Umbilical cord (tissue), 2 donors: ENCODE measurements at places on chromosomes 5 and 9. TPM values are rescaled to one million over a fixed set of nuclear protein-coding genes. Genes with fewer than 3 reads are reported as not detected.

The LCN2 gene
- total RNA-seq: not detected

The RAB3C gene
- 4.6 TPM for total RNA-seq

The LCN15 gene
- 2.2 TPM for total RNA-seq

DNA sequence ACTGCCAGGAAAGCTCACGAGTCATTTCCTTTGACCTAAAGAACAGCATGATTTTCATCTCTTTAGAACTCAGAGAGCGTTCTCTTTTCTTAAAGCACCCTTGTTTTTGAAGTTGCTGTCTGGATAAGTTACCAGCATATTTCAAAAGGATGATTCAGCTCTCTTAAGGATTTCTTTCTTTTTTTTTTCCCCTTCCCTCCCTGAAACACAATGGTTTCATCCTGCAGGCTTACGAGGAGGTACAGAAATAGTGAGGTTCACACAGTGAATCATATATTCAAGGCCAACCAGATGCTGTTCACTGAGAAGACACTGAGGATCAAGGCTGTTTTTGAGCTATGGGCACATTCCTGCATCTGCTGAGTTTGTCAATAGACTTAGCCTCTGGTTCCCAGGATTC, 257.2 kb downstream of the KIF4B start:
- peak; percentile 91 for DNase-seq

DNA sequence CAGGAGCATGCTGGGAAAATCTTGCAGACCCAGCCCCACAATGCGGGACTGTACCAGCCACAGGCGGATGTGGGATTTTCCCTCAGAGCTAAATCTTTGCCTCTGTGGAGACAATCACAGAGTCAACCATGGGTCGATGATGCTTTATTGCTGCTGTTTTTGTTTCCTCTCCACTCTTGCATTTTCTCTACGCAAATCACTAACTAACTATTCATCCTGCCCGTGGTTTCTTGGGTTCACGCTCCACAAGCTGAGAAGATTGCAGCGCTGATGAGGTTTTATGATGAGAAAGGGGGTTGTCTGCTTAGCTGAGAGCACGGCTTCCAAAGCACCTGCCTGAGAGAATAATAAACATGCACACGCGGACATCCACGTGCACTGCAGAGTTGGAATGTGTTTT, 500.2 kb upstream of the ADAMTS16 start:
- DNase-seq: no peak

- peak; percentile 54 for DNase-seq
Observed at GRCh38 chr9:33166231-33167083, 679 bp downstream of the B4GALT1 start.

GRCh38 chr9:105841562-105841961, 147.2 kb downstream of the TMEM38B start:
- DNase-seq: no peak

GRCh38 chr9:69564557-69564956, 107.6 kb downstream of the APBA1 start:
- DNase-seq: no peak

DNA sequence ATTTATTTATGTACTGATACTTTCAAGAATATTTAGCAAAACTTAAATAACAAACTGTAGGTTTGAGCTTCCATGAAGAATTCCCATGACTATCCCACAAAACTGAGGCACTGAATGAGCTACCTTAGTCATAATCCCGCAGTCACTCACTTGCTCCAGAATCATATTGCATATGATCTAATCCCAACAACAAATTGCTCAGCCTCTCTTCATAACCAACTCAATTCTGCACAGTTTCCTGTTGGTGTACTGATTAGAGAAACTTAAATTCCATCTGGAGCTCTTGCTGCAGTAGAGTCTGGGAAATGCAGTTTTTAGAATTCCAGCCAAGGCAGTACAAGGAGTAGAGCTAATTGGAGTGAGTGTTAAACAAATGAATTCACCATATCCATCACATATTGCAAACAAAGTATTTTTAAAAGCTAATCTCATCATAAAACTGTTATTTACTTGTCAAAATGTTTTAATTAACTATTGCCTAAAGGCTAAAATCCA, 35.7 kb upstream of the CDH18 start:
- DNase-seq: no peak
